ENCODE measurements at places on chromosomes 7 and 10.

GRCh38 chr10:25257646-25258045 lies 82.8 kb downstream of the GPR158 start:
- DNase-seq = no peak

GRCh38 chr7:74657692-74658177 lies at the start of gene GTF2I:
TSS of gene GTF2I (plus strand) at chr7:74657718. CDS start at chr7:74689129, 31,411 bp downstream.
- DNase-seq = no peak

- no peak for DNase-seq
Measured at GRCh38 chr7:20431146-20431545, 100.4 kb downstream of the ITGB8 start.

- DNase-seq = no peak
Measured at GRCh38 chr7:10803720-10804119, 170.0 kb upstream of the PHF14 start.

GRCh38 chr10:31314256-31315150 lies 4.5 kb upstream of the ZEB1 start:
- DNase-seq = no peak

DNA sequence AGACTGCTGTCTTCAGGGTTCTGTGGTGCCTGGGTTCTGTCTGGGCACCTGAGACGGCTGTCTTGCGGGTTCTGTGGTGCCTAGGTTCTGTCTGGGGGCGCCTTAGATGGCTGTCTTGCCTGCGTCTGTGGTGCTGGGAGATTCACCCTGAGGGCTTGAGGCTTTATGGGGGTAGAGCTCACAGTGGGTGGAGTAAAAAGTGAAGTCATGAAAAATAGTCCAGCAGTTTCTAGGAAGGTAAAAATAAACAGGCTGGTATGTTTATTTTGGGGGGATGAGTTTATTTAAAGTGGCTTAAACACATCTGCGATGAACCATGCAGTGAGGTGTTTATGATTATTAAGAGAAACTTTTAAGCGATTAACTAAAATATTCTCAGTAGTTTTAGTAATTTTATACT lies 64.2 kb downstream of the NKX6-2 start:
- DNase-seq = no peak

DNA sequence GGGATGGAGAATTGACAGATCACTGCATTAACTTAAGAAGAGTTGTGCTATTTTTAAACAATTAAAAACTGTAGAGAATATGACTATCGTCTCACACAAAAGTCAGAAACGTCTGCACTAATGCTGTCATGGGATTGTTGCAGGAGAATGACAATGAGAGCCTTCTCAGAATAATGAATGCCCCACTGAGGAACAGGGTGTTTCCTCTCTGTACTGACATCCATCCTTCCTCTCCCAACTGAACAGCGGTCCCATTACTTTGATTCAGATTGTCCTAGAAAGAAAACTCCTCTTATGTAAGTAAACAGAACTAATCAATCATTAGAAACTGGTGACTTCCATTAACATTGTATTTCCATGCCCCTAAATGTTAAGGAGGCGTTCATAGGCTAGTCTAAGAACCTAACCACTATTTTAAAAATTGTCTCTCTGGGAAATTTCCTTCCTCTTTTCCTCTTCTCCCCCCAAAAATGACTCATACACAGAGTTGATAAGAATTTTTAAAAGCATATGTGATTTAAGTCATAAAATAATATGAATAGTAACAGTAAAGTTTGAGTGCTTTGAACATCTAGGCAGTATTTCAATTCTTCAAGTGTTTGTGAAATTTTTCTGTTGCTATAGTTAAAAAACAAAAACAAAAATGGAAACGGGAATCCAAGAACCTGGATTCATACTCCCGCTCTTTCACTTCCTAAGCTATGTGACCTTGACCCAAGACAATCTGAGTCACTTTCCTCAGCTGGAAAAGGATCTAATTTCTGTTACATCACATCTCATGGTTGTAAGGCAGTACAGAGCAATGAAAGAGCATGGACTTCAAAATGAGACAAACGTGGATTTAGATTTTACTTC lies 12.7 kb upstream of the MACC1 start:
- peak; percentile 46 for DNase-seq

DNA sequence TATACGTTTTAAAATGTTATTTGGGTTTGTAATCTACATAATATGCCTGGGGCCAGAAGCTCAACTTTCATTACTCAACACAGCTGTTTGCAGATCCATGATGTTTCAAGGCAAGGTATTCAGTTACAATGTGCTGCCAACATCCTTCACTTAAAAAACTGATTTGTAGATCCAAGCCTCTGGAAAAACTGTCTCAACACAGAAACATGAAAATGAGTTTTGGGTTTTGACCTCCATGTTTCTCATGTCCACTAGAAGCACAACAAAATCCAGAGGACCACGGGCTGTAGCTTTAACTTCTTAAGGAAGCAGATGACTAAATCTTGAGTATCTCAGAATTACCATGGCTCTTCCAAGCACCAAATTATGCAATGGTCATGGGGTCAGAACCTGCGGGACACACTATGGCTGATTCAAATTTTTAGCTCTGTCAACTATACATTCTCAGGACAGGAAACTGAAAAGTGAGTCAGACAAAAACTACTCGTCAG lies 247.1 kb upstream of the GRB10 start:
- DNase-seq = peak; percentile 64

- DNase-seq = no peak
Measured at GRCh38 chr7:127872122-127872521, 159.1 kb downstream of the LRRC4 start.

DNA sequence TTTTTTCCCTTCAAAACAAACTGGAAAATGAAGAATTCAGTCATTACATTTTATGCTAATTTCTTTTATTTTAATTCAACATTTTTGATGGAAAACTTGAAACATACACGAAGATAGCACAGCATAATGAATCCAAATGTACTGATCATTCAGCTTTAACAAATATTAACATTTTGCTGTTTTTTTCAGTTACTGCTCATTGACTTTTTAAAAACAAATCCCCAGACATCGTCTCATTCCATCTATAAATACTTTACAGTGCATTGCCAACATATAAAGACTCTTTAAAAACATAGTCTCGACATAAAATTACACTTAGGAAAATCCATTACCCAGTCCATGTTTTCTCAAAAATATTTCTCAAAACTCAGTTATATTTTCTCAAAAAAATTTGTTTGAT lies 452.3 kb downstream of the GALNT17 start:
- DNase-seq = no peak

GRCh38 chr7:151550656-151551286 lies 31.1 kb upstream of the RHEB start:
- DNase-seq = no peak

GRCh38 chr7:27374958-27375841 lies 132.6 kb downstream of the EVX1 start:
- no peak for DNase-seq

DNA sequence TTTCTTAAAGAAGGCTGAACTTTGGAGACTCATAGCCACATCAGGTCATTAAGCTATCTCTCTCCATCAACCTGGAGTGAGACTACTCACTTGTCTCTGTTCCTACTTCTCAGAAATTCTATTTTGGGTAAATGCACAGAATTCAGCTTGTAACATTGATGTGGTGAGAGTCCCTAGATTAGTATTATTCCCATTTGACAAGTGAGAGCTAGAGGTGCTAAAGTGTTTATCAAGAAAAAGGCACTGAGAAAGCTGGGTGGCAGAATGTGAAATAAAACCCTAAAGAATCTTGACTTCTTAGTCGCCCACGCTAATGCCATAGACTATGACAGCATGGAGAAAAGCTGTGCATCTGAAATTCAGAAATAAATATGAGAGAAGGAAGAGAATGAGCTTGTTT lies 73.4 kb upstream of the PDCD4 start:
- no peak for DNase-seq

- DNase-seq = no peak
Measured at GRCh38 chr7:39027491-39027890, 49.8 kb downstream of the POU6F2 start.

DNA sequence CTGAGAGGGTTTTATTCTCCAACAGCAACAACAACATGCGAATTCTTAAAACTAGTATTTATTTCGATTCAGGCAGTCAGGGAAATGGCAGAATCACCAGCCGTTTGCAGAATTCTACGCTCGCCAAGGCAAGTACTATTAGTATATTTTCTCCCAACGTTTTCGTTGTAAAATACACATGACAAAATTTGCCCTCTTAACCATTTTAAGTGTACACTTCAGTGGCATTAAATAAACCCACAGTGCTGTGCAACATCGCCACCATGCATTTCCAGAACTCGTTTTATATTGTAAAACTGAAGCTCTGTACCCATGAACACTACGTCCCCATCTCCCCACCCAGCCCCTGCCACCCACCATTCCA lies 10.8 kb downstream of the EN2 start:
- no peak for DNase-seq

DNA sequence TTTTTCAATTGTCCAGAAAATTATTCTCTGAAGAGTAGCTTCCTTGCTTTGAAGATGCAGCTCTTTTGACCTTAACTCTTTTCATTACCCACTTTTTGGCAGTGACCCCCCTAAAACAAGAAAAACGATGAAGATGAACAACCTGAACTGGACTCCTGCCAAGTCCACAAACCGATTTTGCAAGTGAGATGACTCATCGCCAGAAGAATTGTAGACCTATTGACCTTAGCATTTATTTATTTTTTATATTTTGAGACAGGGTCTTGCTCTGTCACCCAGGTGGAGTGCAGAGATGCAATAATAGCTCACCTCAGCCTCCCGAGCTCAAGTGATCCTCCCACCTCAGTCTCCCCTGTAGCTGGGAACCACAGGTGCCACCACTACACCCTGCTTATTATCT lies 859.2 kb downstream of the GATA3 start:
- DNase-seq = no peak

- no peak for DNase-seq
Measured at GRCh38 chr7:49791088-49791741, 17.8 kb downstream of the VWC2 start.

GRCh38 chr10:28875549-28876081 lies 198.3 kb downstream of the BAMBI start:
- peak; percentile 11 for DNase-seq

DNA sequence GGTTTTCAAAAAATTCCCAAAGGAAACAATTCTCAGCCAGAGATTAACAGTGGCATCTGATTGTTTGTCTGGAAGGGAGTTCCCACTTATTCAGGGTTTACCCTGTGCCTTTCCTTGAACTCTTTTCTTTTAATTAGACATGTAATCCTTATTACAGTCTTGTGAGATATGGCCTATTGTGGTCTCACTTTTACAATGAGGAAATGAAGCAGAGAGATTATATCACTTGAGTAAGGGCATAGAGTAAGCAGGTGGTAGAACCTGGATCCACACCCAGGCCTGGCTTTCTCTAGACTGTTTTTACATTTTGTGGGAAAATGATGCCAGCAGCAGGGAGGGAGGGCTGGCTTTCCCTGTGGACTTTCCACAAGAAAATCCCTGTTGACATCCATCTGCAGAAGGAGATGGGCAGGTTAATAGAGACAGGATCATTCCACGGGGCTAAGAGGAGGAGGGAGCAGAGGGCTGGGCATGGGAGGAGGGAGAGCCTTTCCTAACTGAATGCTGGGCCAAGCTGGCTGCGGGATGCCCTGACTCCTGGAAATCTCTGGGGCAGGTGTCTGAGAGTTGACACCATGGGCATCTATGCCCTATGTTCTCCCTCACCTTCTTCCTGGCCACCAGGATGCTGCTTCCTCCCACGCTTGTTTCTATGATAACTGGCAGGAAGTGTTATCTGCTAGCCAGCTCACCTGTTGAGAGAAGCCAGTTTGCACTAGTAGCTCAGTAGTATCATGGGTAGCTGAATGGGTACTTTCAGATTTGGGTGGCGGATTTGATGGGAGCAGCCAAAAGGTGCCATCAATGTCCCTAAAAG lies 28.7 kb upstream of the ARHGAP22 start:
- no peak for DNase-seq

- DNase-seq = no peak
Measured at GRCh38 chr10:94710578-94710977, 27.0 kb downstream of the CYP2C18 start.

DNA sequence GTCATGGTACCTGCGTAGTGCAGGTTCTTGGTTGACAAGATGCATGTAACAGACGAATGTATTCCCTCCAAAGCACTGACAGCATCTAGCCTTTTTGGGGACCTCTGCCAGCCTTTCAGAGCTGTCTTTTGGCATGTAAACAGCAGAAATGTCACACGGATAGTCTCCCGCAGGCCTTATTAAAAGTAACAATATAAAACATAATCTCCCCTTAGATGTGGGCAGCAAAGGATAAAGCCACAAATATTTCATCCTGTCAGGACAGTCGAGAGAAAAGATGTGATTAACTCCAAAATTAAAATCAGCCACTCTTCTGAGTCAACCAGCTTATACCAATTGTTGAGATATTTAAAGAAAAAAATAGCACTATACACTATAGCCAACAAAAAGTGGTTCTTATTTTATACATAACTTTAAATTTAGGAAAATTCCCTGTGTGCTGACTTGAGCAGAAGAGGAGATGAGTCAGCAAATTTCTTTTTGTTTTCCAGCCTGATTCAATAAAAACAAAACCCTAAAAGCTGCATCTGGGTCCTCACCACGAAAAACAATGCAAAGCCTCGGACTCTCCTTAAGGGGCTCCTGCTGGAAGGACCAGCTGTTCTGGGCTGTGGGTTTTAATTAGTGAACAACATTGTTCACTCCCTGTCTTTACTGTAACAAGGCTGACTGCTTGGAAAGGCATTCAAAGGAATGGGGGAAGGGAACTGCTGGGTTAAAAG lies 240.2 kb downstream of the ADAM12 start:
- peak; percentile 66 for DNase-seq

- no peak for DNase-seq
Measured at GRCh38 chr7:8434290-8435002, 1.0 kb downstream of the NXPH1 start.

- DNase-seq = no peak
Measured at GRCh38 chr7:64882341-64883112, 20.5 kb upstream of the ZNF273 start.

DNA sequence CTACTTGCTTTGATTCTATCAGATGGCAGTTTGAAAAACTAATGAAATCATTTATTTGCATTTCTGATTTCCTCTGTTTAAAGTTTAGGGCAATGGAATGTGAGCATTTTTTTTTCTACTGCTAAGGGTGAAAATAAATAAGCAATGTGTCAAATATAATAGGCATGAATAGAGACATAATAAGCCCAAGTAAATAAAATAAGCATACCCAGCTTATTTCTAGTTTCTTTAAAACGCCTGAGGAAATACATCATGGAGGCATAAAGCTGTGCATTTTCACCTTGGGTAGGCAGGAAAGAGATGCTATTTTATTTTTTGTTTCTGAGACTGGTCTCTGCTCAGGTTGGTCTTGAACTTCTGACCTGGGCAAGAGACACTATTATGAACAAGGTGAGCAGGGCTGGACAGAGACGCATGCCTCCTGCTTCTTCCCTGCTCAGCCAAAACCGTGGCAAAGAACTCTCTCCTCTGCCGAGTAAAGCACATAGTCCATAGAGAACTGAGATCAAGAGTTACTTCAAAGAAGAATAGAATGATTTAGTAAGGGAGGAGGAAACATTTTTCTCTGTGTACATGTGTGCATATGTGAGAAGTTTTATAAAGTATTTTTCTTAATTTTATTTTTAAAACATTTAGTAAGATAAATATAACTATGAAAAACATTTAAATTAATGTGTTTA lies 138.1 kb downstream of the GNAI1 start:
- no peak for DNase-seq

GRCh38 chr10:55019439-55019838 lies 218.4 kb upstream of the PCDH15 start:
- DNase-seq = no peak

Measured in amniotic stem cell (primary cell).